ENCODE measurements at places on chromosomes 16 and 17. TPM values are rescaled to one million over a fixed set of nuclear protein-coding genes. Genes with fewer than 3 reads are reported as not detected.

- DNase-seq, result peak; percentile 23
These were observed 28.8 kb downstream of the TOM1L2 start for GRCh38 chr17:17943281-17943984.

DNA sequence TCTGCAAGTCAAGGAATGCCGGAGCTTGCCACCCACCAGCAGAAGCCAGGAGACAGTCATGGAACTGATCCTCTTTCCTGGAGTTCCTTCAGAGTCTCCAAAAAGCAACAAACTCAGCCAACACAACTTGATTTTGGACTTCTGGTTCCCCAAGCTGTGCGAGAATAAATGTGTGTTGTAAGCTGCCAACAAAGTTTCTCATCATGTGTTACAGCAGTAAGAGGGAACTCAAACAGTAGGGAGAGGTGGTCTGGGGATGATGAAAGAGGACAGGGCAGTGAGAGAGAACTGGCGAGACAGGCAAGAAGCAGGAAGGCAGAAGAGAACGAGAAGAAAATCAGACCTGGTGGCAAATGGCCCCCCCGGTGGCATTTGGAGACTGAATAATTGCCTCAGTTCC is 204.9 kb downstream of the MAF start:
- no peak for DNase-seq

- no peak for DNase-seq
These were observed 87.5 kb upstream of the SOX9 start for GRCh38 chr17:72033334-72033733.

DNA sequence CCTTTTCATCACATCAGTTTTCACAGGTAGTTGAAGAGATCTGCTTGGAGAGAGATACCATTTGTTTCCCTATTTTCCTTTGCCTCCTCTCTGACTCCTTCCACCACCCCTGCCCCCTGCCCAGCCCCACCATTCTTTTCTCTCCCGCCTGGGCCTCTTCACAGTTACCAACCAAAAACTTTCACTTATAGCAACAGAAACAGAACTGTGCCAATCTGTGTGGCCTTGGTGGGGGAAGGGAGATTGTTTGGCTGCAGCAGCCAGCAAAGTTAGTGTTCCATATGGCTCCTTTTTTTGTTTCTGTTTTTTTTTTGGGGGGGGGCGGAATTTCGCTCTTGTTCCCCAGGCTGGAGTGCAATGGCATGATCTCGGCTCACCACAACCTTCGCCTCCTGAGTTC is 17.2 kb upstream of the ARL4D start:
- DNase-seq, result no peak

DNA sequence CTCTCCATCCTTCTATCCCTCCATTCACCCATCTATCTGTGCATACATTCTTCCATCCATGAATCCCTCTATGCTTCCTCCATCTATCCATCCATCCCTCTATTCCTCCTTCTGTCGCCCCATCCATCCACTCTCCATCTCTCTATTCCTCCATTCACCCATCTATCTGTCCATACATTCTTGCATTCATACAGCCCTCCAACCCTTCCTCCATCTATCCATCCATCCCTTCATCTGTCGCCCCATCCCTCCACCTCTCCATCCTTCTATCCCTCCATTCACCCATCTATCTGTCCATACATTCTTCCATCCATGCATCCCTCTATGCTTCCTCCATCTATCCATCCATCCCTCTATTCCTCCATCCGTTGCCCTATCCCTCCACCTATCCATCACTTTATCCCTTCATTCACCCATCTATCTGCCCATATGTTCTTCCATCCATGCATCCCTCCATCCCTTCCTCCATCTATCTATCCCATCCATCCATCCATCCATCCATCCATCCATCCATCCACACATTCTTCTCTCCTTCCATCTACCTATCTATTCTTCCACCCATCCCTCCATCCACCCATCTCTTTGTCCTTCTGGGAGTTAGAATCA is 272.5 kb upstream of the TNRC6C start:
- no peak for DNase-seq

DNA sequence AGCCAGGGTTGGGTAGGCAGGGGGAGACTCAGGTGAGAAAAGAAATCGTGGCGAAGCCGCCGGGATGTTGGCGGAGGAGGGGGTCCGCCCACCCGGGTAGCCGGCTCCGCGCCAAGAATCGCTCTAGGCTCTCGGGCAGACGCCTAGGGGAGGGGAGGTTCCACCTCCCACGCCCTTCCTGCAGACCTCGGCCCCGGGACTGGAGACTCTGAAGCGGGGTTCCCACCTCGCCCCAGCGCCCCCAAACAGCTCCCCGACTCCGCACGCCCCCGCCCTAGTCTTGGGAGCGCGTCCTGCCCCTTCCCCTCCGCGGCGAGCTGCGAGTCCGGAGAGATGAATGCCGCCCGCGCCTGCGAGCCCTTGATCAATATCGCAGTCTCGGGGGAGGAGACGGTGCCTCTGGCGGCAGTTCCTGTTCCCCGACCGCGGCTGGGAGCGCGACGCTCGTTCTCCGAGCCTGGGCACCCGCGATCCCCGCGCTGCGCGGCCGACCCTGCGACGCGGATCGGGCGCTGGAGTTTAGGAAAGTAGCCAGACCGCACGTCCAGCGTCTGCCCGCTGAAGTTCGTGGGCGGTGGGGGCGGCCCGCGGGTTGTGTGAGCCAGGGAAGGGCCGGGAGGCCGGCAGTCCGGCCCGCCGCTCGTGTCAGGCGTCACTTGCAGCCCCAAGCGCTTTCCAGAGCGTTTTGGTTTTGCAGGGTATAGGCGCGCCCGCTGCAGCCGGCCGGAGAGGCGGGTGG is 790 bp downstream of the CRHR1 start:
- DNase-seq, result peak; percentile 79

Gene NPIPB9
- 2.8 TPM for total RNA-seq

Gene SHISA9
- 0.10 TPM for total RNA-seq

Gene DHX40
- 29.3 TPM for total RNA-seq
